NCI-H1092 (cell line): ENCODE measurements at places on chromosomes 6 and 20.

DNA sequence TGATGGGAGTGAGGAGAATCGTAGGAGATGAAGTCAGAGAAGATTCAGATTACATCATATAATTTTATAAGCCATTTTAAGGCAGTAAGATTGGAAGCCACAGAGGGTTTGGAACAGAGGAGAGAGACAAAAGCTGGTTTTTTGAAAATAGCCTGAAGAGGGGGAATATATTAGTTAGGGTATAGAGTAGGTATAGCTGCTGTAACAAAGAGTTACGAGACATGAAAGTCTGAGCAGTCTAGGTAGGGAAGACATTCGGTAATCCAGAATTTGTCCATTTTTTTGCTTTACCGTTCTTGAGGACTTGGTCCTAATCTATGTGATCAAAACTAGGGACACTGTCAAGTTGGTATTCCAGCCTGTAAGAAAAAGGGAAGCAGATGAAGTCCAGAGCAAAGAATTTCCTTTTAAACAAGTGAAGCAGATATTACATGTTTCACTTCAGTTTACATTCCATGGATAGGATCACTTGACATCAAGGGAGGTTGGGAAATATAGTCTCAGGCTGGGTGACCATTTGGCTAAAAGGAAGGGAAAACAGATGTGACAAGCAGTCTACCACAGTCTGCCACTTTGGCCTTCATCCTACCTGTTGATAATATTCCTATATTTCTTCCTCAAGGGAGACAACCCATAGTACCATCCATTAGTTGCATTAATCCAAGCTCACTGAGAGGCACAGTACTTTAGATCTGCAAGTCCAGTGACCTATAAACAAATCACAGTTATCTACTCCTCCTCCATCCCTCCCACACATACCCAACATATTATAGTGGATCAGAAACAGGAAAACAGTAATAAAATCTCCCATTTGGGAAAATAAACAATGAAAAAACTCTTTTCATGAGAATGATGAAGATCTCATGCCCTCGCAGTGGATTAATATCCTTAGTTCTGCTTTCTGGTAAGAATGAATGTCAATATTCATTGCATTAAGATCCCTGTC, 10.2 kb downstream of the FAM135A start:
- no peak for DNase-seq

DNA sequence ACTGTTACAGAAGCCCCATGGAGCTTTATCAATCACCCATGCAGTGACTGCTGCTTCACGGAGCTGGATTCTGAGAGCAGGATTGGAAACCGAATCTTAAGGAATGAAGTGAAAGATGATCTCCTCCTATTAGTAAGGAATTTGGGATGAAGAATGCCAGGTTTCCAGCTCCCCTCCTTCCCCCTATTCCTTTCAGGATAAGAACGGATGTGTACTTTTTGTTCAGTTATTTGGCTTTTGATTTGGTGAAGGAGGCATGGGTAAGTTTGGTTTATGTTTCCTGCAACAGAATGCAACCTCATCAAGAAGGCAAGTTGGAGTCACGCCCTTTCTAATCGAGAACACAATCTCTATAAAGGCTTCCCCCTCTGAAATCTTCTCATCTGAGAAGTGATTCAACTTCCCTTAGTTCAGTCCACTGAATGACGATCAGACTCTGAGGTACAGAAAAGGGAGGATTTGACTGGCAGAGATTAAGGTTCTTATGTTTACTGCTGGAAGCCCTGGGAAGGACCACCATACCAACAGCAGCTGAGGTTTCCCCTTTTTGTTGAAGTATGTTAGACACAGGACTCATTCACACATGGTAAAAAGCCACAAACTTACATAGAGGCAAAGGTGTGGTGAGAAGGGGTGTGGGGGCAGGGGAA, 5.5 kb downstream of the ELMO2 start:
- DNase-seq: no peak

DNA sequence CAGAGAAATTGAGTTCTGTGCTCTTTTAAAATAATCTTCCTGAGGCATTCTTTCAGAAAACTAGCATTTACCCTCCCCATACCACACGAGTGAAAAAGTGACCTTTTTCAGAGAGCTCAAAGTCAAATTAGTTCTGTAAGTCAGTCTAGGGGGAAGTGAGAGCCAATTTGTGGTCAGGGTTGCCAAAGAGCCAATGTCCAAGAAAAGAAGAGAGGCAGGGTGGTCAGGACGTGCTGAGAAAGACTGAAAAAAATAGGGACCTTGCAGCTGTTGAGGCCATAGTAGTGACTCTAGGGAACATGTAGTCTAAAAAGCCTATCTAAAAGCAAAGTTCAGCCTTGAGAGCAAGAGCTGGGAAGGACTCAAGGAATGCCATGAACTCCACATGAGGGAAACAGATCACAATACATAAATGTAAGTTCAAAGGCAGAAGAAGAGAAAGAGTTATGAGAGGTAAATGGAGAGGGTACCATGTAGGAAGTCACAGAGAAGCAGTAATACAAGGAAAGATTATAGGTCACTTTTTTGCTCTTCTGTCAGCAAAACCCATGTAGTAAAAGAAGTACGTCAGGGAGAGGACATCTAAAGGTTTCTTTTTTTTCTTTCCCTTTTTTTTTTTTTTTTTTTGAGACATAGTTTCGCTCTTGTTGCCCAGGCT, 565.1 kb upstream of the FLRT3 start:
- no peak for DNase-seq

GRCh38 chr6:127385668-127386430, 42.4 kb upstream of the ECHDC1 start:
- DNase-seq: no peak

DNA sequence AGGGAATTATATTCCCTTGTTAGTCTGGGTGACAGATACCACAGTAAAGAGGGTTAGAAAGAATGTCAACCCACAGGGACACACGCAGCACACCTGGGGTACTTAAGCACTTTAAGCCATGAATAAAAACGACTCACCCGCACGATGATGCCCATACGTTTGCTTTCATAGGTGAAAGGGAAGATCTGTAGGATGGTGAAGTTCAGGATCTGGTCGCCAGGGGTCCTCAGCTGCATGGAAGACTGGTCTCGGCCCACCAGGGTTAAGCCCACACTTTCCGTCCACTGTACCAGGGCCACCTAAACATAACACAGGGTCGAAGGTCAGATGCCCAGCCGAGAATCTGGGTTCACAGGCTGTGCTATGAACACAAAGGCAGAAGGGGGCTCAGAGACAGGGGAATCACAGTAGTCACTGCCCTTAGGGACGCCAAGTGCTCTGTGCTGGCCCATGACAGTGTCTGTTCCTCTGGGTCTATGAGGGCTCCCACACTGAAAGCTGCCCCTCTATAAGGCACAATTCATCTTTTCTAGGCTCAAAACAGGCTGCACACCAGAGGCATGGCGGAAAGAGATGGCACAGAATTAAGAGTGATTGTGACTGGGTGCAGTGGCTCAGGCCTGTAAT, 96.8 kb upstream of the NFATC2 start:
- DNase-seq: peak; percentile 2

DNA sequence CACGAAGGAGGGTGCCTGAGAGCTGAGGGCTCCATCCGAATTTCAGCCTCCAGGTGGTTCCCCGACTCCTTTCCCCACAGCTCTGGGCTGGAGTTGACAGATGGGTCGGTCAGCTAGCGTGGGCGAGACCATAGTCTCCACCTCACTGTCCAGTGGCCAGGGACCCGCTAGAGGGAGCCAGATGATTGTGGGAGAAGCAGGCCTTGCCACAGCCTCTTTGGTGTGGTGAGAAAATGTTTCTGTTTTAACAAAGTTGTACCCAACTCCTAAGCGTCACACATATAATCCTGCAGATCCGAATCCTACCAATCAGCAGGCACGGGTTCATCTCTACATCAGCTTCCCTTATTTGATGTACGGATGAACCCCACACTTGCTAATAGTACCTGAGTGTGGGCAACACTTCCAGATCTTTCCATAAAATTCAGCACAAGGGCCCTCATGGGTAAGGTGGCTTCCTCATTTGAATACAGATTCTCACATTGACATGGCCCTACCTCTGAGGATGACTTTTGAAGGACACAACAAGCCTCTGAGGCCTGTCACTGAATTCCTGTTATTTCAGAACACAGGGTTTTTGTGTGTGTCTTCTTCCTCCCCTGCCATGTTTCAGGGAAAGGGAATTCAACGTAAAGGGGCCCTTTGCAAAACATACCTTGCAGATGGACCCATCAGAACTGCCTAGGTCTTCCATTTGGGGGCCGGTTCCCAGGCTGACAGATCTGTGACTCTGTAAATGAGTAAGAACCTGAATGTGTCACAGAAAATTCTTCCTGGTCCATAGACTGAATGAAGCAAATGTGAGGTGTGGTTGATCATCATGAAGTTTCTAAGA, 103.2 kb upstream of the DUSP22 start:
- peak; percentile 49 for DNase-seq

GRCh38 chr6:132465530-132466485, 47.1 kb downstream of the STX7 start:
- no peak for DNase-seq

GRCh38 chr6:74066168-74066871, 370.3 kb downstream of the CD109 start:
- no peak for DNase-seq

DNA sequence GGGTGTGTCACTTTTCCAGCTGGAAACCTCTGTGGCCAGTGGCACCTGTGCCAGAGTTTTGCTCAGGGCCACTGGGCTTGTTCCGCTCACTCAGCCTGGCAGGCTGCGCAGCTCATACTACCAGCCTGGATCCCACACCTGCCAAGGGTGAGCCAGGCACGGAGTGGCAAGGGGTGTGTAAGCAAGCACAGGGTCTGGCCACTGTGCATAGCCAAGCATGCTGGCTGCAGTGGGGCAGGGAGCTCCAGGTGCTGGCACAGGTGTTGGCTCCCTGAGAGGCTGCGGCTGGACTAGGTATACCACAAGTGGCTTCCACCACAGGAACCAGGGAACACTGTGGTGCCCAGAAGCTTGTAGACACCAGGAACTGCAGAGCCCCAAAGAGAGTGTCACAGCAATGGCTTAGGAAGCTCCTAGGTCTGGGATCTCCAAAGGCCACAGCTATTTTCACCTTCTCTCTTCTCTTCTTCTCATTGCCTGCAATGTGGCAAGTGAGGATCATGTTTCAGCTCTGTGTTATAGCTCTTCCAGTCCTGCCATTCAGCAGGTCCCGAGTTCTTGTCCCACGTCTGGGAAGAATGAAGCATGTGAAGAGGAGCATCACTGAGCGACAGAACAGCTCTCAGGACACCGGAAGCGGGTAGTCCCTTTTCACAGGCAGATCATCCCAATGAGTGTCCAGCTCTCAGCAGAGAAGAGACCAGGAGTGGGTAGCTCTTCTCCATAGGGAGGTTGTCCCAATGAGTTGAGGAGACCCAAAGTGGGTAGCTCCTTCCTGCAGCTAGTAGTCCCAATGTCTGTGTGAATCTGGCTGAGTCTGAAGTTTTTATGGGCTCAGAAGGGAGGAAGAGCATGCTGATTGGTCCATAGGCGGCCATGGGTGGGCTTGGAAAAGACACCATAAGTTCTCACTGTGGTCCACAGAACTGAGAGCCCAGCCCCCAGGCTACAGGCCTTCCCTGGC, 41.3 kb downstream of the WASF1 start:
- no peak for DNase-seq

- no peak for DNase-seq
These were observed 24.2 kb upstream of the KIF25 start for GRCh38 chr6:167973148-167973885.

DNA sequence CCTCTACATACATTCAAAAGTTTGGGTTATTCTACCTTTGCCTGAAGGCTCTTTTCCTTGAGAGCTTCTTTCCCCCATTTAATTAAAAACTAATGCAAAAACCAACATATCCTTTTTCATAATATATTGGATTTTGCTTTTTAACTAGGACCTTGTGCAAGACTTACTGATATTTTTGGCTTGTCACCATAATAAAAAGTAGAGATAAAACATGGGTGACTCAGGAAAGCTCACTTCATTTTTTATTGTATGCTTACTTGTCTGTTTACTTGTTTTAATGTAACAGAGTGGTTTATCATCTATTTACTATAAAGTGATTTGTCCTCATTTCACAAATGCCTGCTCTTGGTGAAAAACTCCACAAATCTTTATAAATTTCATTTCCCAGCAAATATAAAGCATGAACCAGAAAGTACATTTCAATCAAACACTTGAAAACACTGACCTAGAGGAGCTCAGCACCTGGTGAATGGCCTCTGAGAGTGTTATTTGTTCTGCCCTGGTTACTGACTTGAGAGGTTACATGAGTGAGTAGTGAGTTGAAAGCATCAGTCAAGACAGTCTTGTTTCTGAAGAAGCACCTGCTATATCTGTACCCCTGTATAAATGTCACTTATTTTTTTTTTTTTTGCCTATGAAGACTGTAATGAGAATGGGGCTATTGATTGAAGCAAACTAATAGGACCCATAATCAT, 20.8 kb downstream of the ADGRG6 start:
- DNase-seq: no peak

- no peak for DNase-seq
These were observed 59.1 kb downstream of the BLOC1S5 start for GRCh38 chr6:8005136-8005535.

GRCh38 chr6:161214722-161215121, 59.1 kb downstream of the AGPAT4 start:
- DNase-seq: no peak

GRCh38 chr6:55023230-55023629, 151.1 kb upstream of the HCRTR2 start:
- DNase-seq: no peak

DNA sequence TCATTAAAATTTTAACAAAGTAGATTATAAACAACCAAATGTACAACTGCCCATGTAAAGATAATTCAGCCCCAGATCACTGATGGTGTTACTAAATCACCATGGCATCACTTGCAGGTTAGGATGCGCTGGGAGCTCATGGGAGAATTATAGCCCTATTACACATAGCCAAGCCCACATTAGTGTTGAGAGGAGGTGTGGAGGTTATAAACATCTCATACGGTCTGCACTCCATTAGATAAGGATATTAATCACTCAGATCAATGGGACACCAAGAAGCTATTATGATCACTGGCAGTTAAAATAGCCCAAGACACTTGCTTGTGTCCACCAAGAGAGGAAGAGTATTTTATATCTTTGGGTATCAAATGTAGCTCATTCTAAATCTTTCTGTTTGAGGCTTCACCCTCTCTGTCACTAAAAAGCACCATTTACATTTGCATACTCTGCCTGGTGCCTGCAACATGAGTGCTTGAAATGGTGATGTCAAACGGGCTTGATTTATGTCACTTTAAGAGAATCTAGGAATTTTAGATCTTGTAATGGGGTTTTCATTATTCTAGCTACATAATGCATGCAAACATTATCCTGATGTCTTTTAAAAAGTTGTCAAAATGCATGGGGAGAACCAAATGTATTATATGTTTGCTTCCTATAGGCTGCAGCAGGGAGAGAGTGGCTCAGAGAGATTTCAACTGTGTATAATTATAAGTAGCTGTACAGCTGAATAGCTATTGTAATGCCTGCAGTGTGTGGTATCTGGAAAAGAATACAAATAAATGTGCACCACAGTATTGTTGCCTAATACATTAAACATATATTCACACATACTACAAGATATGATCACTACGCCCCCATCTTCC, 654.1 kb upstream of the MARCKS start:
- DNase-seq: no peak

- no peak for DNase-seq
These were observed 139.4 kb downstream of the UST start for GRCh38 chr6:148885925-148886845.

- DNase-seq: no peak
These were observed 7.0 kb downstream of the HNF4A start for GRCh38 chr20:44362466-44362940.
